Activated T-helper 1 cell treated with Interleukin-2 at 50 U/mL for 16 hours (primary cell): ENCODE measurements at places on chromosomes 3 and 15.

DNA sequence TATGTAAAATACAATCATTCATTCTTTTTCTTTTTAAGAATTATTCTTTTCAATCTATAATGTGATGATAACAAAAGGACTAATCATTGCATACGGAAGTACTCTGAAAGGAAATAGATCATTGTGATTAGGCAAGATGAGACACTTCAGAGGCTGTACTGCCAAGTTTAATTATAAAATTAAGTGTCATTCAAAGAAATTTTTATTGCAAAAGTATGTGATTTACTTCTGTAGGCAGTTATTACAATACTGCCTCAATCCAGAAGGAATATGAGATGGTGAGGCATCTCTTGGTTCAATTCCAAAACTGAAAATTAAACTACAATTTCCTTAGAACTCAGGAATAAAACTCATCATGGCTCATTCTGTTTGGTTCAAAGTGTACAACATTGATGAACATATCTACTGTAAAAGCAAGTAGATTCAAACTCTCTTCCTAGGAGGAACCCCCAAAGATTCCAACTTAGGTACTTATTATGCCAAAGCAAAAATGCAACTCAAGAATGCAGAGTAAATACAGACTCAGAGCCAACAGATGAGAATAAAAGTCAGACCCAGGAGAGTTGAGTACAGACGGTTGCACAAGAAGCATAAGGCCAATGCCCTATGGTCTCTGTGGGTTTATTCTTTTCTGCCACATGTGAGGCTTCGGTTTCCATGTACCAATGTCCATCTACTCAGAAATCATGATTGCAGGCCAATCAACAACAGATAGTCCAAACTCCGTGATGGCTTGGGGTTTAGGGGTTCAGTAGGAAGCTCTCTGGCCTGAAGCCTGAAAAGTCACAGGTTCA lies 118.5 kb upstream of the WNT5A start:
- no peak for DNase-seq

- DNase-seq: no peak
These were observed 98.4 kb upstream of the PFN2 start for GRCh38 chr3:150069154-150069527.

DNA sequence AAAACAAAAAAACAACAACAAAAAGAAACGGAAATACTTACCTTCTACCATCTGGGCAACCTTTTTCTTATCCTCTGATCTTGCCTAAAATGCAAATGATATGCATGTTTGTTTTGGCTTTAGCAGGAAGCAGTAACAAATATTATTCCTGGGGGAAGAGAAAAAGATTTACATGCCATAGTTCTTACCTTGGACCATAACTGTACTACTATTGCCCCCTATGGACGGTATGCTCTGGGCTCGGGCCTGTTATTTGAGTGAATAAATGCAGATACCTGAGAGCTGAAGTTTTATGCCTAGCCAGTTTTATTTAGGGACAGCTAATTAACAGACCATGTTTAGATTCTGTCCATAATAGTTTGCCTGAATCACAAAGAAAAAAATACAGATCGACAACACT lies 12.6 kb upstream of the STARD5 start:
- DNase-seq: no peak

DNA sequence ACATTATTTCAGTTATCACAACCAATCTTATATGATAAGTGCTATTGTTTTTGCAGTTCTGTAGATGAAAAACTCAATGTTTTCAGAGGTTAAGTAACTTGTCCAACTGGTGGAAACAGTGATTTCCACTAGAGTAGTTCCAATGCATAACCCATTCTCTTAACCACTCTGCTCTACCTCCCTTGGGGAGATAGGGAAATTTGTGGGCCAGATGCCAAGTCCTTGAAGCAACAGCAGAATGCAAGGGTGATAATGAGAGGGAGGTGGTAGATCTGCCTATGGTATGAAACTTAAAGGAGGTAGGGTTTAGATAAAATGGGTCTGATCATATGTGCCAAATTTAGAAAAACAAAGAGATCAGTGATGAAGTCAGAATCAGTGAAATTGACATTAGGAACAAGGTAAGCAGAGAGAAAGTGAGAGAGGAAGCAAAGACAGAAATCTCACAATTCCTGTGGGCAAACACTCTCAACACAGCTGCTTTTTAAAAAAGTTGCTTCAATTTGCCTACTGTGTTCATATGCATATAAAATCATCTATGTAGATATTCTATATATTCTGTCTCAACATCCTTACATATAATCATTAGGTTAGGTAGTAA lies 50.5 kb upstream of the UBP1 start:
- no peak for DNase-seq

DNA sequence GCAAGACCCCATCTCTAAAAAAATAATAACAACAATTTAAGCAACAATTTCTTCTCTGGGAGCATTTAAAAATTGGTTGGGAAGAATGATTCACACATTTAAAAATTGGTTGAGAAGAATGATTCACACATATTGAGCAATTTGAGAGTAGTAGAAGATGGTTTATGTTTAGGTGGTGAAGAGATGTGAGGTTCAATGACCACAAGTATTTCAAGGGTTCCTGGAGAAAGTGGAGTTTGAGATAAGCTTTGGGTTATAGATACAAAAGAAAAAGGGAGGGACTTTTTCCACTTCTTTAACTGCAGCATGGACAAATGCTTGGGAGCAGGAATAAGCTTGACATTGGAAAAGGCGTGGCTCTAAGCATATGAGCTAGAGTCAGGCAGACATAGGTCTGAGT lies 145.7 kb upstream of the NPHP3 start:
- no peak for DNase-seq

- DNase-seq: no peak
These were observed 959 bp downstream of the TPM1 start for GRCh38 chr15:63043335-63044076.

DNA sequence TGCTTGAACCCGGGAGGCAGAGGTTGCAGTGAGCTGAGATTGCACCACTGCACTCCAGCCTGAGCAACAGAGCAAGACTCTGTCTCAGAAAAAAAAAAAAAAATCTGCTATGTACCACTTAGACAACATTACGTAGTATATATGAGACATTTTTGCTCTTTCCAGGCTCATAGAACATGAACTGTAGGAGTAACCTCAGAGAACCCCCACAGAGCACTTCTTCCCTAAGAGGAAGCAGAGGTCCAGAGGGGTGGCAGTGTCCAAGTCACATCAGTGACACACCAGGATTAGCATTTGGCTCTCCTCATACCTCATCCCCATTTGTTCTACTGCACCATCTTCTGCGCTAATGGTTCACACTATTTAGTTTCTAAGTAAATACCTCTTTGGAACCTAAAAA lies 33.7 kb downstream of the ARRDC4 start:
- DNase-seq: no peak

GRCh38 chr3:23697416-23697815 lies 108.3 kb upstream of the UBE2E1 start:
- no peak for DNase-seq

DNA sequence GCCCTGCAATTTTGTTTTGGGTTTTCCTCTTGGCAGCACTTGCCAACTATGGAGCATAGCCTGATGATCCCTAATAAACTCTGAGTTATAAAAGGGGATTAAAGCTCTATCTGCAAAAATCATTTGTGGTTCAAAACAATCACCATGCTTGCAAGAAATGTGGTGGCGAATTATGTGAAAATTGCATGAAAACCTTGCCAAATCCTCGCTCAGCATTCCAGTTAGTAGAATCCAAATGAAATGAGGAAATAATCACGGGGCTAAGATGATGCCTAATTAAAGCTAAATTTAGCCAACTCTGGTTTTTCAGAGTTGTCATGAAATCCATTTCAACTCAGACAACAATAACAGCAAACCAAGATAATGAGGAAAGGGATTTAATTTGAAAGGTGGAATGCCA lies 73.0 kb upstream of the PROK2 start:
- DNase-seq: no peak

DNA sequence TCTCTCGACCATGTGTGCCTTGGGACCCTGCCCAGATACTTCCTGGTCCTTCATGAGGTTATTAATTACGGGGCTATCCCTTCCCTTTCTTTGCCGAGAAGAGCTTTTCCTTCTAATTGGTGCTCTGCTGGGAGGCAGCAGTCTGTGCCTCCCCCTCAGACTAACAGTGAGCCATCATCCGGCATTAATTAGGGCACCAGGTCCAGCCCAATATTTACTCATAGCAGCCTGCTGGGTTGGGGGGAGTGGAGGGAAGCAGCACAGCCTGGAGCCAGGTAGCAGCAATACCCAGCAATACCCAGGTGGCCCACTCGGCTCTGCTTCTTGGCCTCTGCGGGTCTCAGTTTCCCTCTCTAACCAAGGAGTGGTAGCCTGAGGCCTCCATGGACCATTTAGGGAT lies 20.1 kb downstream of the CACNA2D2 start:
- no peak for DNase-seq

GRCh38 chr15:100438570-100438969 lies 90.2 kb downstream of the CERS3 start:
- peak; percentile 0 for DNase-seq

GRCh38 chr3:25151903-25152295 lies 276.2 kb upstream of the RARB start:
- no peak for DNase-seq

GRCh38 chr3:8523041-8523440 lies 21.4 kb downstream of the LMCD1 start:
- DNase-seq: no peak

DNA sequence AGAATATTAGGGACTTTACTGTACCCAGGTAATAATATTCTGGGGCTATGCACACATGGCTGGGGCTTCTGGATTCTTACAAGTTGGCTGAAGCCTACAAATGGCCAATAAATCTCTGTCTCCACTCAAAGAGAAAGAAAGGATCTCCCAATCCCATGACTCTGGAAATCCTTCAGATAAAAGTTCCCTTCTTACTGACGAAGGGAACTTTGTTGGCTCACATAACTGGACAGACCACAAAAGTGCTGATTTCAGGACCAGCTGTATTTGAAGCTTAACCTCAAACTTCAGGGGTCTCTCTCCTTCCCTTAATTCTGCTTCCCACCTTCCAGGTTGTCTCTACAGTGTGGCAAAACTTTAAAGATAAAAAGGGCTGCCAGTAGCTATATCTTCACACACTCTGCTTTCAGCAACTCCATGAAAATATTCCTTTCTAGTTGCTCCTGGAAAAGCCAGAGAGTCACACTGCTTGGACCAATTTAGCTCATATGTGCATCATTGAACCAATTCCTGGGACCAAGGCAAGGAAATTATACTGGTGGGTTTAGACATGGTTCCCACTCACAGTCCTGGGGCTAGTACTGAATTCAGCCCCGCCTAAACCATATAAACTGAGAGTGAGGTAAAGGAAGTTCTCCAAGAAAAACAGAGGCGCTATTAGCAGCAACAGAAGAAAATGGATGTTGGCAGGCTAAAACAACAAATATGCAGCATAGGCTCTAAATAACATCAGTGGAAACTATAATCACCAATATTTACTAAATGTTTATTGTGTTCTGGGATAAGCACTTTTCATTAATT lies 290.0 kb upstream of the GADL1 start:
- DNase-seq: no peak

DNA sequence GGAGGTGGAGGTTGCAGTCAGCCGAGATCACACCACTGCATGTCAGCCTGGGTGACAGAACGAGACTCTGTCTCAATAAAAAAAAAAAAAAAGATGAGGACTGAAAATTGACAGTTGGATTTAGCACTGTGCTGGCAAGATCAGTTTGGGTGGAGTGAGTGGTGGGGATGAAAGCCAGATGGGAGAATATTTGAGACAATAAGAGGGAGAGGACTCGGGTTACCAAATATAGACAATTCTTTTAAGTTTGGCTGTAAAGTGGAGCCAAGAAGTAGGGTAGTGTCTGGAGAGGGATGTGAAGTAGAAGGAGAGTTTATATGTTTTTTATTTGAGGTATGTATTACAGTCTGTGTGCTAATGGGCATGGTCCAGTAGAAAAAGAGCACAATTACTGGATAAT lies 20.4 kb downstream of the TMOD3 start:
- DNase-seq: no peak

- no peak for DNase-seq
These were observed 26.0 kb downstream of the CYP19A1 start for GRCh38 chr15:51312166-51313073.
